Stimulated activated CD4-positive, alpha-beta T cell treated with anti-CD3 and anti-CD28 coated beads, TNF-alpha, amount 100 ng/mL, for 24 hours (primary cell): ENCODE measurements at places on chromosomes 2 and 18.

DNA sequence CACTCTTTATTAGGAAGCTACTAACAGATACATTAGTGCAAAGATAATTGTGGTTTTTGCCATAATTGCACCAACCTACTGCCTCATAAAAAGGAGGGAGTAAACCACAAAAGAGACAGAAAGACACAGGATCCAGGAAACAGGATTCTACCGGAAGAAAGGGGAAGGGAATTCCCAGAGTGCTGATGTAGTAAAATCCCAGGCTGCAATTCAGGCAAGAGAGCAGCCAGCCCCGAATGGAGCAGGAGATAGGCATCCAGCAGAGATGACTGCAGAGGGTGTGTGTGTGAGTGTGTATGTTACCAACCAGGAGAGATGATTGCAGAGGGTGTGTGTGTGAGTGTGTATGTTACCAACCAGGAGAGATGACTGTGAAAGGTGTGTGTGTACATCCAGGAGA lies 84.4 kb downstream of the KCNS3 start:
- DNase-seq = no peak

DNA sequence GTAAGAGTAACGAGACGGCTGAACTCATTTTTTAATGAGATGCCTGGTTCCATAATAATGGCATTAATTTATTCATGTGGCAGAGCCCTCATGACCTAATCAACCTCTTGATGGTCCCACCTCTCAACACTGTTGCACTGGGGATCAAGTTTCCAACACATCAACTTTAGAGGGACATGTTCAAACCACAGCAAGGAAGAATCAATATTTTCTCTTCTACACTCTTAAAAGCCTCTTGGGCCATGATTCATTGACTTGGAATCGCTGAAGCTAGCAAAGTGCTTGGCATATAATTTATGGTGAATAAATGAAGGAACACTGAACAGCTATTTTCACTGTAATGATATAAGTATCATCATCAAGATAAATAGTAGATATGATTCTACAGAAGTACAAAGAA lies 333.0 kb downstream of the TNS1 start:
- no peak for DNase-seq

GRCh38 chr2:226906163-226906693 lies 70.4 kb downstream of the RHBDD1 start:
- no peak for DNase-seq

GRCh38 chr2:136363900-136364299 lies 246.0 kb upstream of the CXCR4 start:
- no peak for DNase-seq

DNA sequence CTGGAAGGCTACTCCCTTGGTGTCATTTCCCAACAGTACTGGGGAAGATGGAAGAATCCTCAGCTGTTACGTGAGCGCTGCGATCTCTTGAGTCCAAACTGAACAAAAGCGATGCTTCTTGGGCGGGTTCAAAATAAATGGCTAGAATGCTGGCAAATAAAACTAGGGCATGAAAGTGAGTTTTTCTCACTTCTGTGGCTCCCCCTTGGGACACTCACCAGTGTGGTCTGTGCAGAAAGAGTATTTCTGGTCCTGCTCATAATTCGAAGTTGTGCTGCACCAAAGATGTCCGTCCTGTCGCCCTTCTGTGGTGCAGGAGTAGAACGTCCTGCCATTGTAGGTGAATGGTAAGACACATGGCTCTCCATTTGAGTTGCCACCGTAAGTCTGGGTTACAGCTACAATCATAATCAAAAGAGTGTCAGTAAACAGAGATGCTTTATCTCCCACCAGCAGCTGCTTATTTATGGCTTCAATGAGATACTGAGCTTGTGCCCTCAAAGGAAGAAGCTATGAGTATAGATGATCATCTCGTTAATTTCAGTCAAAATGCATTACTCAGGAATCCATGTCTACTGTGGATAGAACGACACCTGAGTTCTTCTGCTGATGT lies 11.8 kb downstream of the FN1 start:
- no peak for DNase-seq

- no peak for DNase-seq
These were observed 53.2 kb downstream of the TAF4B start for GRCh38 chr18:26279428-26279827.

DNA sequence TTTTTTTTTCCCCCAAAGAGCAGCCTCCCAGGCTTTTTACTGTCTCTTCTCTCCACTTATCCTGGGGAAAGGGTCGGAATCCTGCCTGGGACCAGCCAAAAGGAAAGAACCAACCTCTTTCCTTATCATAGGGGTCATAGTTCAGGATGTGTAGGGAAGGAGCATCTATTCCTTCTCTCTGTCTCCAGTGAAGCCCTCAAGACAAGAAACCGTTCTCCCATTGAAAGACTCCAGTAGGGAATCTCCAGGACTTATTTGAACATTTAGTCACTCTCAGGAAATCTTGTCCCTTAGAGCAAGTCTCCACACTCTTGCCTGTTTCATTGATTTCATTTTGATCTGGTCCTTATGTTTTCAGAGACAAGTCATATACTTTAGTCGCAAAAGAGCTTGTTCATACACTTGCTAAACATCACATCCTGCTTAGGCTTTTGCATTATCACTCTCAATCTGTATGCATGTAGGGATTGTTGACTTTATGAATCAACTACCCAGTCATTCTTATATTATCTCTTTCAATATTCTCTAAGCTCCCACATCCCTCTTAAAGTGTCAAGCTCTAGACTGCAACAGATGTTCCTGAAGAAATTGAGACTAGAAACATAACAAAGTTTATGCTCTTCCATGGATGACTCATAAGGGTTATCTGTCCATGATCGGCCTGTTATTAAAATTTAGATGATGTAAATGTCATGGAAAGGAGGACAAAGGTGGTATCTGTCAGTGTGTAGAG lies 116.2 kb upstream of the ST6GAL2 start:
- DNase-seq = no peak

GRCh38 chr2:128319631-128320191 lies 1.0 kb upstream of the HS6ST1 start:
- DNase-seq = no peak

GRCh38 chr2:23375448-23375847 lies 9.5 kb upstream of the KLHL29 start:
- DNase-seq = no peak

DNA sequence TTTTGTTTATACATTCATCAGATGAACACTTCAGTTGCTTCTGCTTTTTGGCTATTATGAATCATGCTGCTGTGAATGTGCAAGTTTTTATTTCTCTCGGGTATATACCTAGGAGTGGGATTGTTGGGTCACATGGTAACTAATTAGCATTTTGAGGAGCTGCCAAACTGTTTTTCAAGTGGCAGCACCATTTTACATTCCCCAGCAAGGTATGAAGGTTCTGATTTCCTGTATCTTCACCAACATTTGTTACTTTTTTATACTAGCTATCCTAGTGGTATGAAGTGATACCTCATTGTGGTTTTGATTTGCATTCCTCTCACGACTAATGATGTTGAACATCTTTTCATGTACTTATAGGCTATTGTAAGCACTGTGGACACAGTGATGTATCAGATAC lies 53.9 kb downstream of the DYNC1I2 start:
- no peak for DNase-seq

DNA sequence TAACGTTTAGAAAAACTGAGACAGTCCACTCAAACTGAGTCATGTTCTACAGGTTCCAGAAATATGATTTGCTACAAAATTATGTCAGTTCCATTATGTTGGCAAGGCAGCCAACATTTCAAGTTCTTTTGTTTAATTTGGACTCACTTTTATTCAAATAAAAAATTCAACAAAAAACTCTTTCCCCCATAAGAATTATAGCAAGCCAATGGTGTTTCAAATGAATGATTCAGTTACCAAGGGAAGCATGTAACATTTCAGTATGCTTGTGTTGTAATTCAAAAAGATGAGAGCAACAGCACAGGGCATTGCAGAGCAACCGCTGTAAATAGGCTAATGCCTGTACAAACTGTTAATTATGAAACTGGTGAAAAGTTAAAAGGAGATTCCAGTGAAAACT lies 140.8 kb downstream of the FIGN start:
- no peak for DNase-seq

- DNase-seq = no peak
These were observed 120.9 kb upstream of the NRP2 start for GRCh38 chr2:205561441-205561840.

GRCh38 chr2:41768310-41768709 lies 279.5 kb upstream of the PKDCC start:
- DNase-seq = no peak

DNA sequence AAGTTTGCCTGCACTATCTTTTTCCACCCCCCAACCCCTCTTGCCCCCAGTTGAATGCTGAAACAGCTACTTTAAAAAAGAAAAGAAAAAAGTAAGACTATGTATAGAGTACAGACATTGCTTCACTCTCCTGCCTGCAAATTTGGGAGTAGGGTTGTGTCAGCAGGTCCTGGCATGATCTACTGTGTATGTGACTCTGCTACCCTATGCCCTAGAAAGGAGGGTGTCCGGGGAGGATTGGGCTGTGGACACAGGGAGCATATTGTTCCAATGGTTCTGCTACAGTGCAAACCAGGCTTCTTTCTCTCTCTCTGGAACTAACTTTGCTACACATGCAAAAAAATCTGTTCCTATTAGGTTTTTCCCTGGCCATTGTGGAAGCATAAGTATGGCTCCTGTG lies 9.9 kb upstream of the ZEB2 start:
- no peak for DNase-seq

- no peak for DNase-seq
These were observed 100.1 kb upstream of the MAP4K4 start for GRCh38 chr2:101597347-101597944.

GRCh38 chr2:147594038-147594437 lies 250.8 kb upstream of the ACVR2A start:
- DNase-seq = no peak

DNA sequence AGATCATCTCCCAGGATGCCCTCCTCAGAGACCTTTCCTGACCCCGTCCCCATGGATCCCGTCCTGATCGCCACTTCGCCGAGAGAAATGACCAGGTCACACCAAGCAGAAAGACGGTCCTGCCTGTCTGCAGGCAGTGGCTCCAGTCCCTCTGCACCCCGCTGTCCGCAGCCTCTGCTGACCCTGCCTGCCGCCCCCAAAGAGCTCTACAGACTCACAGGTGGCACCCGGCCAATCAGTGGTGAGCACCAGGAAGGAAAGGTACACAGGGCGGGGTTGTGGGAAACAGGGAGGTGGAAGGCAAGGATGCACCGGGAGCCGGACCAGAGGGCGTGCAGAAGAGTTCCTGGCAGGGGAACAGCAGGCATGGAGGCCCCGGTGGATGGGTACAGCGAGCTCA lies 94.8 kb downstream of the NDUFA10 start:
- no peak for DNase-seq

GRCh38 chr2:105521176-105521575 lies 122.3 kb upstream of the FHL2 start:
- no peak for DNase-seq

GRCh38 chr2:99858951-99859596 lies 283.3 kb downstream of the AFF3 start:
- no peak for DNase-seq

GRCh38 chr2:229610872-229611271 lies 103.5 kb downstream of the DNER start:
- no peak for DNase-seq
